ENCODE measurements at places on chromosomes 11 and 22. TPM values are rescaled to one million over a fixed set of nuclear protein-coding genes. Genes with fewer than 3 reads are reported as not detected.

The TYR gene
- total RNA-seq, result not detected

The FZD4 gene
- 9.3 TPM for total RNA-seq

The ESAM gene
- 1.4 TPM for total RNA-seq

The MPZL3 gene
- 7.4 TPM for total RNA-seq

The OR9G1 gene
- total RNA-seq, result not detected

- H3K4me3 ChIP-seq, result peak overlapping the region; percentile 85
- DNase-seq, result no peak
- H3K4me1 ChIP-seq, result peaks cover 30% of the 10 kb centered on the region
- H3K27ac ChIP-seq, result peak overlapping the region; percentile 52
- H3K36me3 ChIP-seq, result peaks cover 21% of the 10 kb centered on the region
These were observed 417 bp downstream of the HNRNPUL2 start for GRCh38 chr11:62726915-62727164.

DNA sequence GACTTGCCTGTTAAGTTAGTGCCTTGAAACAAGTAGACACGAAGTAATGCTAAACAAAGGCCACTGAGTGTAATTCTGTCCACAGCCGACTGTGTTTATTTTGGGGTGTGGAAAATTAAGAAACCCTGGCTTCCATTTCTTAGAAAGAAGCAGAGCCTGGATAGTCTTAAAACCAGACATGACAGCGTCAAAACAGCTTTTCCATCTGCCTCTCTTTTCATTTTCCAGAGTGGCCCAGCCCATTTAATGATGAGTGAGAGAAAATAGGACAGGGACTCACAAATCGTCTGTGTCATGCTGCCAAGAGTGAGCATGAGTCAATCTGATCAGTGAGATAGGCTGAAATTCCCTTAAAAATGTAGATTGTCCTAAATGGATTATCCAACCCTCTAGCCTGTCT lies 485.9 kb downstream of the JRKL start:
- no peaks in the 10 kb centered on the region for H3K36me3 ChIP-seq
- no peak for DNase-seq
- H3K4me1 ChIP-seq, result no peaks in the 10 kb centered on the region

DNA sequence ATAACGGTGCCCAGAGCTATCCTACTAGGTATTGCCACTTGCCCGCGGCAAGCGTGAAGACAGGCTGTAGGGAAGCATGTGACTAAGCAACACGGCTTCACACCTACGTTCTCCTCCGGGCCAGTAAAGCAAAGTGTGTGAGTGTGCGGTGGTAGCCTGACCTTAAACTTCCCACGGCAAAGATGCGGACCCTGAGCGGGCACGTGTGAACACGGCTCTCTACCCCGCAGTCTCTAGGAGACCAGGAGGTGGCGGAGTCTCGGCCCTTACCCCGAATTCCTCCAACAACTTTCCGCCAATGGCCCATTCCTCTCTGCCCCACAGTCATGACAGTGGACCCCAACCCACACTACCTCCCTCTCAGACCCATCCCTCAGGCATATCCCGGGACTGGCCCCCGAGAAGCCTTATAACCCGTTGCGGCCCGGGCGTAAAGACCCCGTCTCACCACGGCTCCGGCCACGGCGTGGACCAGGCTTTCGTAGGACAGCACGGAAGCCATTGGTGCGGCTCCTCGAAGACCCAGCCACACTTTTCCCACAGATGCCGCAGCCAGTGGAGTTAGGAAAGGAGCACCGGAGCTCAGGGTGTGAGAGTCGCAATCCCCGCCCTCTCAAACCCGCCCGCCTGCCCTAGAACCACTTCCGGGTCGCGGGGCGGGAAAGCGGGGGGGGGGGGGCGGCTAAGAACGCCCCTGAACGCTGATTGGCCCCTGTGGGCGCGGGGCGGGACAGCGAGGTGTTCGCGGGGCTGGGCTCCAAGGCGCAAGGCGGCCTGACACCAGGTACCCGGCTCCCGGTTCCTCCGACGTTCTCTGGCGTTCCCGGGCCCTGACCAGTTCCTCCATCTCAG lies at the start of gene SLC25A17:
Gene SLC25A17, minus strand, starts transcription at position 600 of the 852 bp plus-strand sequence. Its CDS starts 98 bp downstream, at position 502.
- H3K36me3 ChIP-seq, result peaks cover 3% of the 10 kb centered on the region
- DNase-seq, result peak; percentile 79
- H3K4me3 ChIP-seq, result peak within 1 kb of the TSS; percentile 97
- H3K27ac ChIP-seq, result peak within 1 kb of the TSS; percentile 93

DNA sequence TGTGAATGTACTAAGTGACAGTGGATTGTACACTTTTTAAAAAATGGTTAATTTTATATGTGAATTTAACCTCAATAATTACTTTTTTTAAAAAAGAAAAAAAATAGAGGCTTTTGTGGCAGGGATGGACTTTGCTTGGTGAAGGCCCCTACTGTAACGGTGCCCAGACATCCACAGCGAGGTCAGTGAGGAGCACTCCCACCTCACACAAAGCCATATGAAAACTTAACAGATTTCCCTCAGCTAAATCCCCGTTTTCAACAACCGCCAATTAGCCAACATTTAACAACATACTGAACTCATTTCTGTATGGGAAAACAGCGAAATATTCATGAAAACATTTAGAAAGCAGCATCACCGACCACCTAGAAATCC lies 642 bp upstream of the C11orf58 start:
- DNase-seq, result no peak
- no peak overlapping the region for H3K27ac ChIP-seq
- no peak overlapping the region for H3K4me3 ChIP-seq
- H3K27me3 ChIP-seq, result no peaks in the 10 kb centered on the region

- peak overlapping the region; percentile 49 for H3K27ac ChIP-seq
- no peaks in the 10 kb centered on the region for H3K27me3 ChIP-seq
- H3K4me3 ChIP-seq, result no peak overlapping the region
- peaks cover 8% of the 10 kb centered on the region for H3K4me1 ChIP-seq
- DNase-seq, result no peak
These were observed 12.5 kb downstream of the RBM4 start for GRCh38 chr11:66651016-66651415.

DNA sequence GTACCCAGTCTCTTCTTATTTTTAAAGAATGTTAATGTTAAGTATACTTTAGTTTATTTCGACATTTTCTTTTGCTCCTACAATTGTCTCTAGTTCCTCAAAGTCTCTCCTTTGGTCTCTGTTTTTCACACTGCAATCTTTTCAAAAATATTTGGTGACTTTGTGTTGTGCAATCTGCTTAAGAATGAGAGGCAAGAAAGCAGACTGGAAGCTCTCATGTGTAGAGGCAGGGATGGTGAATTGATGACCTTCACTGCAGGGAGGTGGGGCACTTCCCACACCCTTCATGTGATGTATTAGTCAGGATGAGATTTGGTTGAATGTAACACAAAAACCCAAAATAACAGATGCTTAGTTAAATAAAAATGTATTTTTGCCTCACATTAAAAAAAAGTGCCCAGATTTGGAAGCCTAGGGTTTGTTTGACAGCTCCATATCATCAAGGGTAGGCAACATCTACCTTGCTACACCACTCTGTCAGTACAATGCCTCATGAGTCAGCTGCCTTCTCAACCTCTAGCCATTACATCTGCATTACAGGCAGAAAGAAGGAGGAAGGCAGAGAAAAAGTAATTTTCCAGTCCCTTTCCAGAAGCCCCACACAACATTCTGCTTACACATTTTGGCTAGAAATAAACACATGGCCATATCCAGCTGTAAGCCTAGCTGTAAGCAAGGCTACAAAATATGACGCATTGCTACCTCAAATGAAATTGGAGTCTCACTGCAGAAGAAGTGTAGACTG lies 3.8 kb upstream of the MMP27 start:
- DNase-seq, result no peak
- H3K4me3 ChIP-seq, result no peak overlapping the region
- H3K27me3 ChIP-seq, result peaks cover 26% of the 10 kb centered on the region
- no peaks in the 10 kb centered on the region for H3K36me3 ChIP-seq
- H3K4me1 ChIP-seq, result peaks cover 12% of the 10 kb centered on the region

DNA sequence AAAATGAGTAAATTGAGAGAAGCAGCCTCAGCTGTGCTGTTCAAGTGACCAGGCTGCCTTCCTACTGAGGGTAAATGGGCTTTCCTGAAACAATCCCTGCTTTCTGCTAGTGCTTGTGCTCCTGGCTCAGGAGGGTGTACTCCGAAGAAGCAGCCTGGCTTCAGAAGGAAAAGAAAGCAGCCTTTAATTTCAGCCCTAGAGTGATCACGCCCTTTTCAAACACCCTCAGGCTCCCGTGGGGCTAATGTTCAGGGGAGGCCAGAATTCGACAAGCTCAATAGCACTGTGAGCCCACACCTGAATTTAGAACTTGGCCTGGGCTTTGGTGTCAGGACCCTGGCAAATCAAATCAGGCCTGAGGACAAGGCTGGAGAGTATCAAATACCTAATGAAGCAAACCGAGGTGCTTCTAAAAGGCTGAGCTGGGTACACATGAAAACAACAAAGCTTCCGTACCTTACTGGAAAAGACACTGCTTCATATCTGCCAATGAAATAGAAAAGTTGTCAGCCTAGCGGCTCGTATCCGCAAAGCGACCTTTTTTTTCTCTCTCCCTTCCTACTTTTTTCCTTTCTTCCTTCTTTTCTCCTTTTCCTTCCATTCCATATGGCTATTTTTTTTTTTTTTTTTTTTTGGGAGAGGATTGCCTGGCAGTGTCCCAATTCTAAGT lies 387.8 kb downstream of the SOX6 start:
- H3K4me3 ChIP-seq, result no peak overlapping the region
- no peaks in the 10 kb centered on the region for H3K27me3 ChIP-seq
- peaks cover 7% of the 10 kb centered on the region for H3K36me3 ChIP-seq
- DNase-seq, result no peak

GRCh38 chr22:32950366-32950765 lies 107.8 kb downstream of the SYN3 start:
- no peak overlapping the region for H3K27ac ChIP-seq
- H3K27me3 ChIP-seq, result no peaks in the 10 kb centered on the region
- peaks cover 5% of the 10 kb centered on the region for H3K4me1 ChIP-seq
- no peaks in the 10 kb centered on the region for H3K36me3 ChIP-seq

- H3K4me3 ChIP-seq, result no peak overlapping the region
- DNase-seq, result no peak
- no peaks in the 10 kb centered on the region for H3K36me3 ChIP-seq
- H3K4me1 ChIP-seq, result peaks cover 16% of the 10 kb centered on the region
- no peak overlapping the region for H3K27ac ChIP-seq
These were observed 147.0 kb upstream of the NTM start for GRCh38 chr11:131223198-131223991.

GRCh38 chr11:10004526-10005113 lies 289.4 kb downstream of the SBF2 start:
- H3K27me3 ChIP-seq, result no peaks in the 10 kb centered on the region
- H3K36me3 ChIP-seq, result peaks cover 20% of the 10 kb centered on the region
- no peaks in the 10 kb centered on the region for H3K4me1 ChIP-seq
- no peak overlapping the region for H3K27ac ChIP-seq
- H3K4me3 ChIP-seq, result no peak overlapping the region
- DNase-seq, result no peak

GRCh38 chr11:68014157-68014946 lies 4.2 kb downstream of the ALDH3B1 start:
- H3K27ac ChIP-seq, result no peak overlapping the region
- no peak for DNase-seq

DNA sequence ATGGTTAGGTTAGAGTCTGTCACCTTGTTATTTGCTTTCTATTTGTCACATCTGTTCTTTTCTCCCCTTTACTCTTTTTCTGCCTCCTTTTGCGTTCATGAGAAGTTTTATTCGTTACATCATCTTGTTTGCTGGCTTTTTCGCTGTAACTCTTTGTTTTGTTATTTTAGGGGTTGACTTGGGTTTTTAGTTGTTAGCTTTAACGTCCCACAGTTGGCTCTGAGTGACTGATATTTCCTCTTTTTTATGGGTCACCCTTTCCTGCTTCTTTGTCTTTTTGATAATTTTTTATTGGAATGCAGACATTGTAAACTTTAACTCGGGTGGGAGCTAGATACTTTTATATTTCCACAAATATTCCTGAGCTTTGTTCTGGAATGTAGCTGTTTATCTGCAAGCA lies 13.3 kb upstream of the TNNT3 start:
- no peaks in the 10 kb centered on the region for H3K36me3 ChIP-seq
- peaks cover 31% of the 10 kb centered on the region for H3K27me3 ChIP-seq
- no peak overlapping the region for H3K4me3 ChIP-seq
- DNase-seq, result no peak
- H3K4me1 ChIP-seq, result peaks cover 6% of the 10 kb centered on the region

DNA sequence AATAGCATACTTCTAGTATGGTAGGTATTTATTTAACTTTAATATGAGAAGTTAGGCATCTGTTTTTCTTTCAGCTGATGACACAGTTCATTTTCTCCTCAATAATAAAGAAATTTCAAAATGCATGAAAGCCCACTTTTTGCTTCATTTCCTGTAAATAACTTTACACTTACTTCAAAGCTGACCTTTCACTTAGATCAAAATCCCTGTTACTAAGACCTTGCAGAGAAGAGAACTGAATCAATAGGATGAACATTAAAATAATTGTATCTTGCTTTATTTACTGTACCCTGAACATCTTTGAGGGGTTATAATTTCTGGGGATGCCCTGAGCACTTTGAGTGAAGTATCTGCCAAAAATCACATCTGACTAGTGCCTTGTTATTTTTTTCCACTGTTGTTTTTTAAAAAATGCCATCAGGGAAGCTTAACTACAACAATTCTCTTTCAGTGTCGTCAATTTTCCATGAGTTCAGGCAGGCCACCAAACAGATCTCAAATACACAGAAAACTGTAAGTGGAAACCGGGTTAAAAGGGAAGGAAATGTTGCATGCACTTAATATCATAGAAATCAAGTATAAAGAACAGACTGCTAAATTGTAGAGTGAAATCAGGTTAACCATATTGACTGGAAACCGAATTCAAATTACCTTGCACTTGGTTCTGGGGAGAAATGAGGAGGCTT lies 206.2 kb downstream of the MAML2 start:
- H3K36me3 ChIP-seq, result peaks cover 3% of the 10 kb centered on the region
- H3K4me1 ChIP-seq, result peaks cover 13% of the 10 kb centered on the region
- H3K27me3 ChIP-seq, result no peaks in the 10 kb centered on the region
- H3K4me3 ChIP-seq, result no peak overlapping the region

DNA sequence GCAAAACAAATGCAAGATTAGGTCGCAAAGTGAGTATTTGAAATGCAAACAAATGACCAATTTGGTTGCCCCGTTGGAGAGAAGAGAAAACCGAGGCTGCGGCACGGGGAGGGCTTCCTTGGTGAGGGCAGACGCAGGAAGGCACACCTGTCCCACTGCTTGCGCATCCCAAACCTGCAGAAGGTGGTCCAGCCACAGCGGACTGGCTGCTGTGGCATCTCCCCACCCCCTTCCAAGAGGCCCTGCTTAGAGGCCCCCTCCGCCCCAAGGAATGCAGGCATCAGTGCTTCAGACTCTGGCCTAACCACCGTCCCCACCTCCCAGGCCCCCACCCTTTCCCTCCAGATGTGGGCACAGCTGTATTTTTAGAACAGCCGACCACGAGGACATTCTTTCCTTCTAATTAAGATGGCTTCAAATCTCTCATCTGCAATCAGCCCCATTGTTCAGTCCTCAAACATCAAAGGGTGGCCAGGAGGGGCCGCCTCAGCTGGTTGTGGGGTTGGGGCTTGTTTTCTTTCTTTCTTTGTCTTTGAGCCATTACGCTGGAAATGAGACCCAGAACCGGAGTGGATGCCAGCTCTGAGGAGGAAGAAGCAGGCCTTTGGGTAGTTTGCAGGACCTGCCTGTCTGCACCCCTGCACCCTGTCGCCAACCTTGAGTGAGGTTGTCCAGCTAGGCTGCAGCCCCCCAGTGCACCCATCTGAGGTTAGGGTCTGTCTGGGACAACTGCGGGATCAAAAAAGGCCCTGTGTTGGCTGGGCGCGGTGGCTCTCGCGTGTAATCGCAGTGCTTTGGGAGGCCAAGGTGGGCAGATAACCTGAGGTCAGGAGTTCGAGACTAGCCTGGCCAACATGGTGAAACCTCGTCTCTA lies 9.4 kb upstream of the DERL3 start:
- H3K4me1 ChIP-seq, result peaks cover 6% of the 10 kb centered on the region
- H3K4me3 ChIP-seq, result no peak overlapping the region
- no peaks in the 10 kb centered on the region for H3K36me3 ChIP-seq
- H3K27ac ChIP-seq, result no peak overlapping the region
- no peak for DNase-seq
- H3K27me3 ChIP-seq, result peaks cover 7% of the 10 kb centered on the region

- no peak overlapping the region for H3K27ac ChIP-seq
- H3K4me1 ChIP-seq, result no peaks in the 10 kb centered on the region
- H3K4me3 ChIP-seq, result no peak overlapping the region
These were observed 788.3 kb downstream of the NTM start for GRCh38 chr11:132158696-132159095.

All from progenitor cell of endocrine pancreas (in vitro differentiated cells).